ENCODE measurements at places on chromosomes 1 and 21.

GRCh38 chr1:205301842-205302588, 19.5 kb downstream of the NUAK2 start:
- DNase-seq: no peak

DNA sequence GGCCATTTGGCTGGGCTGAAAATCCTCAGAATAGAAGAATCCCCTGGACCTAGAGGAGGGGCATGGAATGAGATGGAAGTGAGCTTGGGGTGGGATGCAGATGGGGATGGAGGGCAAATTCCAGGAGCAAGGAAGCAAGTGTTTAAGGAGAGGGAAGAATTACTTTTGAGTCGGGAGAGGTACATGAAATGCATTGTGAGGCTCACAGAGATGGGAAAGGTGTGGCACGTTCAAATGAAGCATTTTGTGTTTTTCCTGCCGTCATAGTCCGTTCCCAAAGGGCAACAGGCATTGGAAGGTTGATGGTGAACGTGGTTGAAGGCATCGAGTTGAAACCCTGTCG, 30.5 kb downstream of the ATP5PO start:
- DNase-seq: no peak

DNA sequence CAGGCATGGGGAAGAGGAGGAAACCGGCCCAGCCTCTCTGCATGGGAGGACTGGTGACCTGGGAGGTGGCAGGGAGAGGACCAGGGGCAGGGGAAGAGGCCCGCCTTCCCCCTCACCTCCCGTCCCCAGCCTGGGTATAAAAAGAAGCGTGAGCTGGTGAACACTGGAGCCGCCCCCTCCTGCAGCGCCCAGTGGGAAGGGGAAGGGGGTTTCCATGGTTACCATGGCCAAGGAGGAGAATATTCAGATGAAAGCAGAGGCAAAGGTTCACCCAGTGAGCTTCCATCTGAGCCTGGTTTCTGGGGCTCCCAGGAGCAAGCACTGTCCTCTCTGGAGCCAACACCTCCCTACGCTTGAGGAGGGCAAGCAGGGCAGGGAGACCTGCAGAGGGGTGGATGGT, 54.9 kb downstream of the ACOT7 start:
- DNase-seq: no peak

GRCh38 chr1:232378266-232379062, 251.5 kb downstream of the SIPA1L2 start:
- DNase-seq: no peak

GRCh38 chr1:33338048-33338439, 17.1 kb upstream of the A3GALT2 start:
- no peak for DNase-seq

- DNase-seq: no peak
These were observed 144.2 kb upstream of the KRTAP19-8 start for GRCh38 chr21:31182231-31183140.

GRCh38 chr1:172680733-172681275, 21.9 kb downstream of the FASLG start:
- no peak for DNase-seq

- no peak for DNase-seq
These were observed 11.1 kb downstream of the IFFO2 start for GRCh38 chr1:18945401-18945849.

DNA sequence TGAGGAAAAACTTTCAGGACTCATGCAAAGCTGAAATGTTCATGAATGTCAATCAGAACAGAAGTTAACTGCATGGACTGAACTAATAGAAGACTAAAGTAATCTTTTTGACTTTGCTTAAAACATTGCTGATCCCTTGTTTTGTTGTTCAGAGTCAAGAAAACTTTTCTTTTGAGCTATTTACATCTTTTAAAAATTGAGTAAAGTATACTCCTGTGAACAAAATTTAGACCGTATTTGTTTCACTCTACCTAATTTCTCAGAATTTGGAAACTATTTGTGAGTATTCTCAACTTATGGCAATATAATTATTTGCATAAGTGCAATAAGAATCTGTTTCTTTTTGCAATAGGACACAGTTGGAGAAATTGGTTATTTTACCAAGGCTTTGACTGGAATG, 41.1 kb downstream of the INPP5B start:
- DNase-seq: no peak

DNA sequence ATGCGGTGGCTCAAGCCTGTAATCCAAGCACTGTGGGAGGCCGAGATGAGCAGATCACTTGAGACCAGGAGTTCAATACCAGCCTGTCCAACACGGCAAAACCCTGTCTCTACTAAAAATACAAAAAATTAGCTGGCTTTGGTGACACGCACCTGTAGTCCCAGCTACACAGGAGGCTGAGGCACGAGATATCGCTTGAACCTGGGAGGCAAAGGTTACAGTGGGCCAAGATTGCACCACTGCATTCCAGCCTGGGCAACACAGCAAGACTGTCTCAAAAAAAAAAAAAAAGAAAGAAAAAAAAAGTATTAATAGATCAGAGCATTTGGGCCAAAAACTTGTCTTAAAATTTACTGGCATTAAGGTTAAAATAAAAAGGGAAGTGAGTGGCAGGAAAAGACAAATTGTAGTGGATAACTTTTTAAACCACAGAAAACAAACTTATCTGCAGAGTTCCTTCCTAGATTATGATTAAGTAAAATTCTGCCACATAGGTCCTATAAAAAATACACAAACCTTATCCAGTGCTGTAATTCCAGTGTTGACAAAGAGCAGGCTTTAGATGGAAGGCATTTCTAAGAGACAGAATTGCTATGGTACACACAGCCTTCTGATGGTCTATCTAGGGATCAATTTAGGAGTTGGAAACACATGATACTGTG, 53.3 kb downstream of the EIF4G3 start:
- DNase-seq: no peak

GRCh38 chr1:47843781-47844557, 153.2 kb downstream of the TRABD2B start:
- no peak for DNase-seq

GRCh38 chr1:156376146-156376545, 7.1 kb downstream of the RHBG start:
- DNase-seq: no peak

GRCh38 chr1:234542211-234542850, 63.4 kb upstream of the TARBP1 start:
- no peak for DNase-seq

GRCh38 chr1:244353551-244354091, 98.1 kb downstream of the ADSS2 start:
- no peak for DNase-seq

- DNase-seq: no peak
These were observed 70.2 kb downstream of the EDEM3 start for GRCh38 chr1:184684285-184685074.

DNA sequence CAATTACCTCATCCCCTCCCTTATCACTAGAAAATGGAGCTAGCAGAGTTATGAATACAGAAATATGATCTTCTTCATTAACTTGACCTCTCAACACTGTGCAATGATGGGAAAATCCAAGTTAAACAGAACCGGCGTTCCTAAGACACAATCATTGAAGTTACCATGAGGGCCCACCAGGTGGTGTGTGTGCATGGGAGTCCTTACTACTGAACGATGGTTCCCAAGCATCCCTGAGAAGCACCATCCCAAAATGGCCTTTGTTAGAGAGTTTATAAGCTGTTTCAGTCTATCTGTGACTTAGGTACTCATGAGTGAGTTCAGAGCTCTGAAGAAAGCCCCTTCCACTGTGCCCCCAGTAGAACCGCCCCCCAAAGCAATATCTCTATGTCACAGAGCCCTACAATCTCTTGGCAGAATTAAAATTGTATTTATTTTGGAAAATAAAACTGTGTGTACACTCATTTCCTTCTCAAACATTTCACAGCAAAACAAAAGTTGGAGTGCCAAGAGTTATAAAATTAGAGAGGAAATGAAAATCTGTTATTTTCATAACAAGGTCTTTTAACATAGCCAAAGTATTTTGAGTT, 56.8 kb downstream of the PLD5 start:
- DNase-seq: no peak

DNA sequence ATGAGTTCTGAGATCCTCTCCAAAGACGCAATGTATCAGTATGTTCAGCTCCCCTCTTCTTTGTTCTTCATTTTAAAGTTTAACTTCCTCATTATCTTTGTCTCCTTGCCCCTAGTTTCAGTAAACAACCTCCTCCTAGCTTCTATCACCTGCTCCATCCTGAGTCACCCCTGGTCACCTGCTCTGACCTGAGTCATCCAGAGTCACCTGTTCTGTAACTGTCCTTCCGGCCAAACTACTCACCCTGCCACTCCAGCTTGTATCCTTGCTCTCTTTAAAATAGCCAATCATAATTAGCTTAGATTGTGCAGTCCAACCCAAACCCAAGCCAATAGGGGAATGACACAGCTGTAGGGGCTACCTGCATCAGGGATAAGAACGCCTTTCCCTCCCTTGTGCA, 332.0 kb downstream of the OLFM3 start:
- no peak for DNase-seq

DNA sequence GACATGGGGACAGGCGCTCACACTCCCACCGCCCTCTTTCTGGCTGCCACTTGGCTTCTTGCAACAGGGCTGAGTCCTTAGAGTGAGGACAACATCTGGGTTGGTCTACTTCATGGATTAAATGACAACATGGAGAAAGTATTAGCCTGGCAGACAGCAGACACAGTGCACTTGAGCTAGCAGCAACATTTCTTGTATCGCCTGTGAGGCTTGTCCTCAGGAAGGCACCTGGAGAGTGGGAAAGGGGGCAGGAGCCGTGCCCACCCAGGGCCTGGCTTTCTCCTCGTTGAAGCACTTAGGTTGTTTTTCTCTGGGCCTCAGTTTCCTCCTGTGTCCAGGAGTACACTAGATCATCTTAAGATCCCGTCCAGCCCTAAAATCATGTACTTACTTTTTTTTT, 3.7 kb downstream of the ELF3 start:
- no peak for DNase-seq

DNA sequence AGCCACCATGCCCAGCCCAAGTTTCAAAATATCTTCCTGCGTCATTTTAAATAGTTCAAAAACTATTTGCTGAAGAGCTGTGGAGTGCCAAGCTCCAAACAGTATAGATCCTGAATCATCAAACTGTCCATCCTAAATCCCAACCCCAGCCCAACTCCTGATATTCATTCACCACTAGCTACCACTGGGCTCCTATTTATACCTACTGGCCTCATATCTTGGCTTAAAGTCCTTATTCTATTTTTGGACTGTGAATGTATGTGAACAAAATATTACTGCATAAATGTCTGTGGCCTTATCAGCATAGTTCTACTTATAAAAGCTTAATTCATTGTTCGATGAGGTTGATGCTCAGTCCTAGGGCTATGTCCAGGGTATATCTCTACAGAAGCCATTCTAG, 5.2 kb upstream of the SCAMP3 start:
- no peak for DNase-seq

DNA sequence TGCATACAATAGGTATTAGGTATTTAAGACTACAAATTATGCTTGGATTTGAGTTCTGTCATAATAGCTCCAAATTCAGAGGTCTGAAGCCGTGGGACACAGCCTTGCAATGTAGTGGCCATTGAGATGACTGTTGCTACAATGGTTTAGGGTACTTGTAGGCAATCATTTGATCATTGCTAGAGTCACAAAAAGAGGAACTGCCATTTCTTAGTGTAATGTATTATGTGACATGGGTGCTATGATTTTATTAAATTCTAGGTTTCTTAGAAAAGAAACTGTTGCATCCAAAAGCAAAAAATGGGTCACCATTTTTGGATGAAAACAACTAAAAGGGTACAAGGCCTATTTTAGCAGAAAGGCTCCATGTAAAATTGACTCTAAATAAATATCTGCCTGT, 129.9 kb upstream of the ZNF644 start:
- no peak for DNase-seq

GRCh38 chr1:81820765-81821164, 20.0 kb downstream of the ADGRL2 start:
- no peak for DNase-seq

DNA sequence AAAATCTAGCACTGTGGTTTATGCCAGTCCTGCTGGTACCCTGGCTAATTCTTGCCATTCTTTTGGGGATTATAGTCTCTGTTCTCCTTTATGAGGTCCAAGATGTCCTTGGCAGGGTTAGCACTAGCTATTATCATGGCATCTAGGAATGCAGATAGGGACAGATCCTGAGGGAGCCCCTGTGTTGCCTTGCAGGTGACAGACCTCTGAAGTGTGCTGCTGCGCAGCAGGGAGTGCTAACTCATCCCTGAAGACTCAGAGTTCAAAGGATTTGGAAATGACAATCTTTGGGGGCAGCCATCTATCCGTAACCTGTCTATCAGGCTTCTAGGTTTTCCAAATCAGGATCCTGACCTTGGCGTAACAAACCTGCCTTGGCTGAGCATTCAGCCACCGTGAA, 16.3 kb downstream of the ZFYVE9 start:
- no peak for DNase-seq

DNA sequence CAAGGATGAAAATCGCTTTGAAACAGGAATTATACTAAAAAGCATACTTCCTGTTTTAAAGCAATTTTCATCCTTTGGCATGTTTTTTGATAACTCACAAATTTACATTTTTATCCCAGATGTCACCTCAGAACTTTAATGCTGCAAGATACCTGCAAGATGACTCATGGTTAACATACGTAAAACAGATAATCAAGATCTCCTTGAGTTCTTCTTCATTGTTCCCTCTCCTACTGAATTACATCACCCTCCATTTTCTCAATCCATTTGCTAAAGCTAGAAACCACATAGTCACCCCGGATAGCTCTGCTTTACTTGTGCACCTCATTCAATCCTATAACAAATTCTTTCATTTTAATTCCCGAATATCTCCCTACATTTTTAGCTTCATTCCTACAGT, 1114.2 kb downstream of the PLA2G4A start:
- DNase-seq: no peak
